Fibroblast of lung (primary cell): ENCODE measurements at places on chromosomes 12 and 14. TPM values are rescaled to one million over a fixed set of nuclear protein-coding genes. Genes with fewer than 3 reads are reported as not detected.

DNA sequence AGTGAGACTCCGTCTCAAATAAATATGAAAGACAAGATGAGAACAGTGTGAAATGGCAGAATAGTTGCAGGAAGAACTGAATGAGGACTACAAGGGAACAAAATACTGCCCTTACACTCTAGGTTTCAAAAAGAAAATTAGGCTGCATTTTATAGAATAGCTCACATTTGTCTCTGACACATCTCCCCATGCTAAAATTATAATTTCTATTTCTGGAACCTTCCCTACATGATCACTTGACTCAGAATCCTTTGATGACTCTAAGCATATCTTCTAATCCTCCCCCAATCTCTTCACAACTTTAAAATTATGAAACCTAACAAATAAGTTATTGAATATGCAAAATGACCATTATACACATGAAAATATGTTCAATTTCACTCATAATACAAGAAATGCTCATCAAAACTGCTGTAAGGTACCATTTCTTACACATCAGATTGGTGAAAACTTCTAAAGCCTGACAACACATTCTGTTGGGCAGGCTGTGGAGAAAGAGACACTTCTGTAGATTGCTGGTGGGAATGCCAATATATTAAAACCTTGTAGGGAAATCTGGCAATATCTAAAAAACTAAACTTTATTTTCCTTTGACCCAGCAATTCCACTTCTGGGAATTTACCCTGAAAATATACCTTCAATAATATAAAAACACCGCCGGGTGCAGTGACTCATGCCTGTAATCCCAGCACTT, 4.3 kb upstream of the HIGD1C start:
- DNase-seq = no peak

GRCh38 chr14:87170179-87170578, 822.8 kb downstream of the GALC start:
- DNase-seq = no peak

- no peak for DNase-seq
Observed at GRCh38 chr12:46499226-46499625, 126.7 kb upstream of the SLC38A2 start.

GRCh38 chr14:99324291-99324690, 52.3 kb upstream of the BCL11B start:
- DNase-seq = no peak

DNA sequence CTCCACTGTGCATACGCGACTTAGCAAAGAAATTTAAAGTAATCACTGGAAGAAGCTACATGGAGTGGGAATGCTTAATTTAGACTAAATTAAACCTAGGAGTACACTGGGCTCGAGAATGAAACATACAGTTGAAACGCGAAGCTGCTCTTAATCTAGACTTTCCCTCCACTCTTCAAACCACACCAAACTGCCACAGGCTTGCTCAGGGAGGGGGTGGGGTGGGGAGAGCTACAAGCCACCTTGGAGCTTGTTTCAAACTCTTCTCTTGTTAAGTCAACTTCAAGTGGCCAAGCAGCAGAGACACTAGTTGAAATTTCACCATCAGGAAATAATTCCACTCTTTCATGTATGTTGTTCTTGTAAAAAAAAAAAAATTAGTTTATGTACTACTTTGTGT, 69.9 kb downstream of the SLC38A1 start:
- no peak for DNase-seq

DNA sequence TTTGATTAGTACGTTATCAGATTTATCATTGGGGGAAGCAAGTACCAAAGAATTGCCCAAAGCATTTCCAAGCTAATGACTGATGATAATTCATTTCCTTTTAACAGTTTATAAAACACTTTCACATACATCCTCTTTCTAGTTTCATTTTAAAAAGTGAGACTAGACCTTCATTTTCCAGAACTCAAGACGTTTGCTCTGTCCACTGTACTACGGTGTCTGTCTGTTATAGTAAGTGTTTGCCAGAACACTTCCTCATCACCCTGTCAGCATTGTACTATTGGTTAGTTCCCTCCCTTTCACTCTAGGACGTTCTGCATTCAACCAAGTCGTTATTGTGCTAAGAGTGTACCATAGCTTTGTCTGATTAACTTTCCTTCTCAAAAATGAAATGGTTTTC, 81.7 kb upstream of the TMEM263 start:
- no peak for DNase-seq

Gene TMEM229B
- 0.26 and 0.68 TPM in 2 replicates for polyA plus RNA-seq

Gene OTUB2
- polyA plus RNA-seq = 1.3 and 1.4 TPM in 2 replicates

Gene TAS2R42
- not detected in 2 replicates for polyA plus RNA-seq

Gene DPY19L2
- 1.3 and 5.0 TPM in 2 replicates for polyA plus RNA-seq

Gene CRIP1
- 2.5 and 5.2 TPM in 2 replicates for polyA plus RNA-seq

Gene PLA2G1B
- 0.20 TPM in 1 of 2 replicates, not detected in the other for polyA plus RNA-seq

Gene STON2
- polyA plus RNA-seq = 1.5 and 4.6 TPM in 2 replicates
